ENCODE measurements at places on chromosomes 16 and 17.
A peak's percentile ranks its signal among the peaks of the same experiment; 100 is the strongest.

GRCh38 chr17:47013341-47013740 lies 34.3 kb upstream of the RPRML start:
- no peak for DNase-seq

- DNase-seq = no peak
These were observed 280.7 kb downstream of the CPPED1 start for GRCh38 chr16:12523002-12523401.

- DNase-seq = peak; percentile 33
These were observed at the start of gene SAMD14 for GRCh38 chr17:50129728-50130558. Gene SAMD14 (minus strand): TSS chr17:50130160. CDS start chr17:50124959, 5,201 bp downstream.

DNA sequence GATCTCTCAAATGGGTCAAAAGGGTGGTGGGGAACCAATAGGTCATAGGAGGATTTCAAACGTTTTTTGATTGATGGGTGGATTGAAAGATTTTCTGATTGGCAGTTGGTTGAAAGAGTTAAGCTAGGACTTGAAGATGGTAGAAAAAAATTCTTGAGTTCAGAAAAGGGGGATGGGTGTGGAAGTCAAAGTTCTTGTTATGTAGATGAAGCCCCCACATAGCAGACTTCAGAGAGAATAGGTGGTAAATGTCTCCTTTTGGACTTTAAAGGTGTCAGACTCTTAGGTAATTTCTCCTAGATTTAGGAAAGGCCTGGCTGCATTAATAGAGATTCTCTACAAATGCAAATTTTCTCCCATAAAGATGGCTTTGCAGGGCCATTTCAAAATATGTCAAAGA lies 163.3 kb downstream of the HS3ST4 start:
- no peak for DNase-seq

- no peak for DNase-seq
These were observed 28.7 kb downstream of the KIAA0513 start for GRCh38 chr16:85056211-85056748.

DNA sequence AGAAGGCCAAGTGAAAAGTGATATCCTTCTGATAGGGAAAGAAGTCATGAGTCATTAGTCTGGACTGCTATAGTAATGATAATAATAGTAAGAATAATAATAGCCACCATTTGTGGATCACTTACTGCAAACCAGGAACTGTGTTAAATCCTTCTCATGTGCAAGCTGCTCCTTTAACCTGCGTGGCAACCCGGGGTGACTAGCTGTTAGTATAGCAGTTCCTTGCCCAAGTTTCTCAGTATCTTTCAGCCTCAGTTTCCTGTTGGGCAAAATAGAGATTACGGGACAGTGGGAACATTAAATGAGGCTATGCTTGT lies 129.5 kb downstream of the CDH13 start:
- no peak for DNase-seq

- DNase-seq = no peak
These were observed 81.6 kb downstream of the KLHDC4 start for GRCh38 chr16:87684106-87684677.

DNA sequence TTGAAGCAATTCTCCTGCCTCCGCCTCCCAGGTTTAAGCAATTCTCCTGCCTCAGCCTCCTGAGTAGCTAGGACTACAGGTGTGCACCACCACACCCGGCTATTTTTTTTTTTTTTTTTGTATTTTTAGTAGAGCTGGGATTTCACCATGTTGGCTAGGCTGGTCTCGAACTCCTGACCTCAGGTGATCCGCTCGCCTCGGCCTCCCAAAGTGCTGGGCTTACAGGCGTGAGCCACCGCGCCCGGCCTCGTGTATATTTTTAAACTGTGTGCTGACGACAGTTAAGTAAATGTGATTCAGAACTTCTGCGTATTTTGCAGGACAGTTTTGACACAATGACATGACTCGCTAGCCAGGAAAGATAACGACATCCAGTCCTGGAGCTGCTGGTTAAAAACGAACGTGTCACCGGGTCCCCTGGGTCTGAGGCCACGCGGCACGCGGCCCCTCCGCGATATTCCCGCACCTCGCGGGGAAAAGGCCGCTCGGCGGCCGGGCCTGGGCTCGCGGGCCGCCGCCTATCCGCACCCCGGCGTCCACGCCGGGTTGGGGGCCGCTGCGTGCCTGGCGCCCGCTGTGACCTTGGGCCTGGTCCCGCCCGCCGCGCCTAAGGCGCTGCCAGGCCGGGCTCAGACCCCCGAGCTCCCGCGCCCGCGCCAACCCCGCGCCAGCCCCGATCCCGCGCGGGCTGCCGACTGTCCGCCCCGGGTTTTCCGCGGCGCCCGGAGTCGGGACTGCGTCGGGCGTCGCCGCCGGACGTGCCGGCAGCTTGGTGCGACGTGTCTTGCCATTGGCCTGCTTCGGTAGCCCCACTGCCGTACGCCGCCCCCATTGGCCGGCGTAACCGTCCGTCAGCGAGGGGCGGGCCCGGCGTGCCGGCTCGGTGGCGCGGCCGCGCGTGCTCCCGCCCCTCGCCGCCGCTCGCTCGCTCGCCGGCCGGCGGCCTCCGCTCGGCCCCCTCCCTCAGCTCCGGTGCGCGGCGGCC lies at the start of gene FOXK2:
Gene FOXK2 (plus strand): TSS at position 907 of the 985 bp plus-strand sequence. CDS start 157 bp downstream, outside the sequence.
- peak; percentile 93 for DNase-seq

DNA sequence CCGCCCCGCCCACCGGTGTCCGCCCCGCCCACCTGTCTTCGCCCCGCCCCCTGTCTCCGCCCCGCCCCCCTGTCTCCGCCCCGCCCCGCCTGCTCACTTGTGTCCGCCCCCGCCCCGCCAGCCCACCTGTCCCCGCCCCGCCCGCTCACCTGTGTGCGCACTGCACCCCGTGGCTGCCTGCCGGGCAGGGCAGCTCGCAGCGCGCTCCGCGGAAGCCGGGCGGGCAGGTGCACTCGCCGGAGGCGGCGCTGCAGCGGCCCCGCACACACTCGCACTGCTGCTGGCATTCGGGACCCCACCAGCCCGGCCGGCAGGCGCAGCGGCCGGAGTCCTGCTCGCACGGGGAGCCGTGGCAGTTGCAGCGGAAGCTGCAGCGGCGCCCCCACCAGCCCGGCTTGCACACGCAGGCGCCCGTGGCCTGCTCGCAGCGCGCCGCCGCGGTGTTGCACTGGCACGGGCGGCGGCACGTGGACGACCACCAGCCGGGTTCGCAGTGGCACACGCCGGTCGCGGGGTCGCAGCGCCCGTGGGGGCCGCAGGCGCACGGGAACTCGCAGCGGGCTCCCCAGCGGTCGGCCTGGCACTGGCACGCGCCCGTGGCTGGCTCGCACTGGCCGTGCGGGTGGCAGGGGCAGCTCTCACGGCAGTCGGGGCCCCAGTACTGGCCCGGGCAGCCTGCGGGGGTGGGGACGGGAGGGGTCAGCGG lies 2.1 kb downstream of the SCARF1 start:
- DNase-seq = peak; percentile 51

DNA sequence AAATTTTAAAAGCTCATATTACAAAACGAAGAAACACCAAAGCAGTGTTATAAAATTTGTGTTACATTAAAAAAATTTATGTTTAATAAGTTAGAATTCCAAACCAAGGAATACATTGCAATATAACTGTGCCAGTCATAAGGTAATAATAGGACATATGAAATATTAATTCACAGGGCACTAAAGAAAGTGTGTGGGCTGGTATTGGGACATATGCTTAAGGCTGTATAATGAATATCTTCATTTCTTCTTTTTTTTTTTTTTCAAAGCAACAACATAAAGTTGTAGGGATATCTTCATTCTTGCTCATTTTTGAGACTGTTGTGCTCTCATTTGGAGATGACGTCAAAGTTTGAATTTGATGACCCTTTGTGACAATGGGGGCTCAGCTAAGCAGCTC lies 17.5 kb upstream of the FBXO47 start:
- DNase-seq = no peak

- DNase-seq = no peak
These were observed 7.5 kb downstream of the ZNHIT3 start for GRCh38 chr17:36493956-36494355.

Data from stimulated activated CD4-positive, alpha-beta T cell treated with anti-CD3 and anti-CD28 coated beads, Interleukin-4, amount 100 ng/mL, for 24 hours (primary cell).